ENCODE measurements at places on chromosomes 6 and 20. TPM values are rescaled to one million over a fixed set of nuclear protein-coding genes. Genes with fewer than 3 reads are reported as not detected.

Gene SLC16A10
- 8.1 TPM for total RNA-seq

GRCh38 chr6:156720691-156721685 lies 56.2 kb upstream of the ARID1B start:
- H3K36me3 ChIP-seq: no peaks in the 10 kb centered on the region
- DNase-seq: no peak
- H3K4me1 ChIP-seq: peaks cover 15% of the 10 kb centered on the region
- no peak overlapping the region for H3K4me3 ChIP-seq
- H3K27ac ChIP-seq: peak overlapping the region; percentile 46
- H3K27me3 ChIP-seq: no peaks in the 10 kb centered on the region

DNA sequence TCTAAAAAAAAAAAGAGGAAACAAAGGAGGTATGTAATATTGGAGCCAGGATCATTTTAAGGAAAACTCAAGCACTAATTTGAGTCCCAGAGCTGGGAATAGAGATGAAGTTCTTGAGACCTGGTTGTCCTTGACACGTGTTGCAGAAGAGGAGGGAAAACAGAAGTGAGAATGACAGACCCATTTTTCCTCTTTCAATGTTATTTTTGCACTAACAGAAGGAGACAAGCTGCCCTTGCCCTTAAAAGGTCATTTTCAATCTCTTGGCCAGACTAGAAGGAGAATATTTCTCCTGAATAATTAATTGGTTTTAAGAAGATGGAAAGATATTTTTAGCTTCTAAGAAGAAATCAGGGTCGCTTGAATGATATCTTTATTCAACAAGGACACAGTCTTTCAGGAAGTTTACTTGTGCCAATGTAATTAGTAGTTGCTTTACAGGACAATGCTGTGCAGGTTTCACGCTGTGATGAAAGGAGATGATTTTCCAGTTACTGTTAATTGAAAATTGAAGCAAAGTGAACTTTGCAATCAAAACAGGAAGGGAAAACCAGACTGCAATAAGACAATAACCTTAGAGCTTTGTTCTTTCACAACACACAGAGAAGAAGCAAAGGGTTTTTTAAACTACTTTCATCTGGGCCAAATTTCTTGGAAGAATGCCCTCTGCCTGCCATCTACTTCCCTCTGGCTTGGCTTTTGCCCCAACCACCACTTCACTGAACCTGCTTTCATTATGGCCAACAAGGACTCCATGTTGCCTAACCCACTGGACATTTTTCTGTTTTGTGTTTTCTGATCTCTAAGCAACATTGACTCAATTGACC lies 107.8 kb upstream of the SHLD1 start:
- H3K36me3 ChIP-seq: peaks cover 2% of the 10 kb centered on the region
- DNase-seq: no peak
- no peaks in the 10 kb centered on the region for H3K4me1 ChIP-seq
- no peak overlapping the region for H3K4me3 ChIP-seq
- no peaks in the 10 kb centered on the region for H3K27me3 ChIP-seq

Gene UNC5CL
- 3.7 TPM for total RNA-seq

- DNase-seq: no peak
- H3K27ac ChIP-seq: no peak within 1 kb of the TSS
Observed at GRCh38 chr20:31308535-31309162, at the start of gene DEFB116. Gene DEFB116, minus strand, starts transcription at chr20:31308585. Its CDS starts 0 bp downstream, at chr20:31308585.

- H3K36me3 ChIP-seq: no peaks in the 10 kb centered on the region
- no peak for DNase-seq
- no peaks in the 10 kb centered on the region for H3K27me3 ChIP-seq
- H3K4me1 ChIP-seq: no peaks in the 10 kb centered on the region
Observed at GRCh38 chr6:100780648-100781047, 100.5 kb downstream of the ASCC3 start.

Gene ID4
- total RNA-seq: 47.9 TPM

DNA sequence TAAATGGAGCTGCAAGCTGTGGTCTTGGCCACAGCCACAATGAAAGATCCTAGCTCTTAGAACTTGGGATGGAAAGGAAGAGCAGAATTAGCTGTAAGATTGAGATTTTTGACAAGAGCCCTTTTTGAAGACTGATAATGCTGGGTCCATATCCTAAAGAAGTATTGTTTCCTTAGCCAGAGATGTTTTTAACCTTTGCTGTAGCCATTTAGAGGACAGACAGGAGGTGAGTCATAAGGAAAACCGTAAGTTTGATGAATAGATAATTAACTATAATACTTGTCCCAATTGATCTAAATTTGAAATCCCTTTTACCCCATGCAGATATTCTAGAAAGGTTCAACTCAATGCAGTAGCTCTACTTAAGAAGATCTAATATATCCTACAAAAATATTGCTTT lies 213.7 kb downstream of the HTR1B start:
- no peak overlapping the region for H3K4me3 ChIP-seq
- no peak overlapping the region for H3K27ac ChIP-seq
- H3K27me3 ChIP-seq: no peaks in the 10 kb centered on the region
- DNase-seq: no peak
- H3K36me3 ChIP-seq: no peaks in the 10 kb centered on the region

GRCh38 chr6:6412700-6413099 lies 92.2 kb upstream of the F13A1 start:
- DNase-seq: no peak
- H3K27ac ChIP-seq: no peak overlapping the region
- no peaks in the 10 kb centered on the region for H3K4me1 ChIP-seq
- H3K36me3 ChIP-seq: no peaks in the 10 kb centered on the region
- no peak overlapping the region for H3K4me3 ChIP-seq

DNA sequence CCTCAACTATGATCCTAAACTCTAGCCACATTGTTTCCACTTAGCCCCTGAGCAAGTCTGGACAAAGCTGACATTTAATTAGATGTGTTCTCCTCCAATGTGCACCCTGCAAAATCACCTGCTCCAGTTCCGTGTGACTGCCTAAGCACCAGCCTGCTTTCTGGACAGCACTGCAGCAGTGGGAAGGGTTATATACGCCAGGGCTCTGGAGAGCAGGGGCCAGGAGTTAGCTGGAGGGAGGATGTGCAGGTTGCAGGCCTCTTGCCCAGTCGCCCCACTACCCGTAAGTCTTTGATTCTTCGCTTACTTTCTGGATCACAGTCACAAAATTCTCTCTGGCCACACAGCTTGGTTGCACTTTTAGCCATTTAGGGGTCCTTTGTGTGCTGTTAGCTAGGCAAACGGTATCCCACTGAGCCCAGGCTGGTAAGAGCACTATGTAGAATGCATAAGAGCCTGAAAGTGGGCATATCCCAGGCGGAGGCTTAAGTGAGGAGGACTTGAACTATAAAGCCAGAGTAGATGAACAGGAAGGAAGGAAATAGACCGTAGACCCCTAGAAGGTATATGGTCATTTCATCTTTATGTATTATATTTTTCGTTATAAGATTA lies 10.7 kb upstream of the PLEKHG1 start:
- no peak for DNase-seq
- H3K36me3 ChIP-seq: no peaks in the 10 kb centered on the region
- no peak overlapping the region for H3K27ac ChIP-seq
- peaks cover 2% of the 10 kb centered on the region for H3K4me1 ChIP-seq
- H3K4me3 ChIP-seq: no peak overlapping the region
- peaks cover 3% of the 10 kb centered on the region for H3K27me3 ChIP-seq

Gene PLN
- total RNA-seq: 0.55 TPM

GRCh38 chr6:1057490-1058135 lies 254.3 kb upstream of the FOXQ1 start:
- H3K4me3 ChIP-seq: no peak overlapping the region
- H3K27me3 ChIP-seq: peaks cover 19% of the 10 kb centered on the region
- H3K36me3 ChIP-seq: no peaks in the 10 kb centered on the region
- no peaks in the 10 kb centered on the region for H3K4me1 ChIP-seq
- no peak for DNase-seq

Gene PROCR
- 0.55 TPM for total RNA-seq

GRCh38 chr6:167347226-167347625 lies 22.3 kb downstream of the TTLL2 start:
- H3K4me3 ChIP-seq: no peak overlapping the region
- peaks cover 16% of the 10 kb centered on the region for H3K36me3 ChIP-seq
- peaks cover 42% of the 10 kb centered on the region for H3K4me1 ChIP-seq
- no peak for DNase-seq

Gene APOM
- 7.1 TPM for total RNA-seq

DNA sequence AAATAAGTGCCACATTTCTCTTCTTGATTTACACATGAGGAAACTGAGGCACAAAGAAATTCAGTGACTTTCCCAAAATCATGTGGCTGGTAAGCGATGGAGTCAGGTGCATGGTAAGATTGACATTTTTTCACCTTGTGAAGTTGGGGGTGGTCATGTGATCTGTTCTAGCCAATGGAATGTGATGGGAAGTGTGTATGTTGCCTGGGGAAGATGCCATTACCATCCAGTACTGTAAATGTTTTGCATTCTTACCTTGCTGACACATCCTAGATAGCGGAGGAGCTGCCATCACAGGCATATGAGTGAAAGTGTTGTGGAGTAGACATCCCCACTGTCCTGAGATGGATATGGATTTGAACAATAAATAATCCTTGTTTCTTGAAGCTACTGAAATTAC lies 499.6 kb upstream of the SULF2 start:
- no peak overlapping the region for H3K4me3 ChIP-seq
- H3K27me3 ChIP-seq: peaks cover 6% of the 10 kb centered on the region
- H3K36me3 ChIP-seq: no peaks in the 10 kb centered on the region
- peak overlapping the region; percentile 63 for H3K27ac ChIP-seq
- no peak for DNase-seq

- no peak overlapping the region for H3K4me3 ChIP-seq
- DNase-seq: no peak
- H3K27ac ChIP-seq: no peak overlapping the region
- peaks cover 7% of the 10 kb centered on the region for H3K27me3 ChIP-seq
Observed at GRCh38 chr20:62411479-62412193, 4.6 kb upstream of the CABLES2 start.

Gene SLC35D3
- 0.13 TPM for total RNA-seq

- DNase-seq: no peak
- no peaks in the 10 kb centered on the region for H3K36me3 ChIP-seq
- H3K4me3 ChIP-seq: no peak overlapping the region
- no peaks in the 10 kb centered on the region for H3K27me3 ChIP-seq
- no peak overlapping the region for H3K27ac ChIP-seq
Observed at GRCh38 chr6:68756454-68757375, 121.6 kb downstream of the ADGRB3 start.

DNA sequence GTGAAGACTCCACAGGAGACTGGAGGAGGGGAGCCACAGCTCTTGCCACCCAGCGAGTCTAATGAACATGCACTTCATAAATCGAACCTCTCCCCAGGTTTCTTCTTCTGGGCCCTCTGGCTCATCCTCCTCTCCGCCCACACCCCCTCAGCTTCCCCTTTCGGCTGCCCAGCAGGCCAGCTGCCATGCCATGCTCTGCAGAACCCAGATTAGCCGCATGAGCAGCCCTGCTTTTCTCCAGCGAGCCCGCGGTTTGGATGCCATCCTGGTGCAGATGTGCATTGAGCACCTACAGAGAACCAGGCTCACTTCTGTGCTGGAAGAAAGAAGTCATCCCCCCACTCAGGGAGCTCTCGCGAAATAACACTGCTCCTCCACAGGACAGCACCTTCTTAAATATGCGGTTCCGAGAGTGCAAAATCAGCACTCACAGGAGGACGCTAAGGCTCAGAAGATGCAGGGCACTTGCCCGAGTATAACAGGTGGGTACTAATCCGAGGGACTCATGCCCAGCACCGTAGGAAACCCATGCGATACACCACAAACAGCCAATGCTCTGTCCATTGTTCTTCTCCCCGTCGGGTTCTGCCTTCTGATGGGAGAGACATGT lies 143.0 kb upstream of the THBS2 start:
- peaks cover 11% of the 10 kb centered on the region for H3K27me3 ChIP-seq
- H3K27ac ChIP-seq: no peak overlapping the region
- DNase-seq: no peak
- no peaks in the 10 kb centered on the region for H3K36me3 ChIP-seq
- H3K4me3 ChIP-seq: no peak overlapping the region

- H3K4me1 ChIP-seq: peaks cover 35% of the 10 kb centered on the region
- DNase-seq: no peak
- H3K4me3 ChIP-seq: no peak overlapping the region
- H3K27me3 ChIP-seq: no peaks in the 10 kb centered on the region
- no peak overlapping the region for H3K27ac ChIP-seq
- H3K36me3 ChIP-seq: peaks cover 14% of the 10 kb centered on the region
Observed at GRCh38 chr20:2108498-2108897, 6.9 kb downstream of the STK35 start.

DNA sequence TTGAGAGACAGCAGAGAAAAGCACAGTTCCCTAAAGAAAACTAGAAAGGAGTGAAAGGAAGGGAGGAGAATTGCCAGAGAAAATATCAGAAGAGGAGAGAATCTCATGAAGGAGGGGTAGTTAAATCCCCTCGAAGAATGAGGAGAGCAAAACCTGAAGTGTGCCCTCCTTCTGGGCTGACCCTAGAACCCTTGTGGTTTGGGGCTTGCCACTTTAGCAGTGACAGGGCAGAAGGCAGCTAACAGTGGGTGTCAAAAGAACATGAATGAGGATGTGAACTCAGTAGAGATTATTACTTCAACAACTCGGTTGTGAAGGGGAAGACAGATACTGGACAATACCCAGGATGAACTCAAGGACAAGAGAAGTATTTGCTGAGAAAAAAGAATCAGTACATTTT lies 73.6 kb downstream of the RALGAPA2 start:
- H3K36me3 ChIP-seq: peaks cover 25% of the 10 kb centered on the region

Gene PGC
- not detected for total RNA-seq

GRCh38 chr20:53611449-53611894 lies 17.8 kb upstream of the ZNF217 start:
- H3K36me3 ChIP-seq: no peaks in the 10 kb centered on the region
- DNase-seq: no peak
- peaks cover 18% of the 10 kb centered on the region for H3K4me1 ChIP-seq
- no peaks in the 10 kb centered on the region for H3K27me3 ChIP-seq

DNA sequence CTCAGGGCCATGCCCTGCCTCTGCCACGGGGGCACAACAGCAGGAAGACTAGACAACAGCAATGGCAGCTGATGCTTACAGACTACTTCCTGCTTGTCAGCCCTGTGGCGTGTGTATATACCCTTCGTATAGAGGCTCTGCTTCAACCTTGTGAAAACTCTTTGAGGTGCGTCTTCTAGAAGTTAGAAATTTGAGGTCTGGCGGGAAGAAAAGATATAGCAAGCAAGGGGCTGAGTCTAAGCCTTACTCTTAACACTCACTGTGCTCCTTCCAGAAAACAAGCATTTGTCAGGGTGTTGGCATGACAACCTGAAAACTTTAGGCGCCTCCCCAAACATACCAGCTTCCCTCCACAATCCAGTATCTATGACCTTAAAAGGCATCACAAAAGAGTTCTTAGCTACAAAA lies 33.3 kb downstream of the JPH2 start:
- DNase-seq: no peak
- H3K4me1 ChIP-seq: no peaks in the 10 kb centered on the region
- peaks cover 6% of the 10 kb centered on the region for H3K27me3 ChIP-seq
- H3K36me3 ChIP-seq: peaks cover 1% of the 10 kb centered on the region
- no peak overlapping the region for H3K4me3 ChIP-seq
- no peak overlapping the region for H3K27ac ChIP-seq
